H9 (cell line): ENCODE measurements at places on chromosomes 7 and 10. TPM values are rescaled to one million over a fixed set of nuclear protein-coding genes. Genes with fewer than 3 reads are reported as not detected.

The WEE2 gene
- total RNA-seq = not detected in 2 replicates

The SUN3 gene
- total RNA-seq = not detected in 2 replicates

The AKR1E2 gene
- total RNA-seq = 2.2 and 2.5 TPM in 2 replicates

The CHAT gene
- not detected in 2 replicates for total RNA-seq

The GTPBP4 gene
- total RNA-seq = 131 and 134 TPM in 2 replicates

The DNTT gene
- not detected in 2 replicates for total RNA-seq

The SNX10 gene
- total RNA-seq = 9.4 and 9.6 TPM in 2 replicates

The PGAM2 gene
- total RNA-seq = 5.6 and 8.7 TPM in 2 replicates

The C10orf67 gene
- total RNA-seq = not detected in 2 replicates

The PIP gene
- total RNA-seq = not detected in 2 replicates

The GIMAP2 gene
- not detected in 2 replicates for total RNA-seq

The CDNF gene
- 0.86 and 1.3 TPM in 2 replicates for total RNA-seq

- peaks cover 9% of the 10 kb centered on the region for H3K4me1 ChIP-seq
- no peaks in the 10 kb centered on the region for H3K27me3 ChIP-seq
- peak overlapping the region; percentile 27 for H3K27ac ChIP-seq
- peak; percentile 85 for DNase-seq
These were observed 47.6 kb upstream of the ITGB1 start for GRCh38 chr10:33005322-33006301.

DNA sequence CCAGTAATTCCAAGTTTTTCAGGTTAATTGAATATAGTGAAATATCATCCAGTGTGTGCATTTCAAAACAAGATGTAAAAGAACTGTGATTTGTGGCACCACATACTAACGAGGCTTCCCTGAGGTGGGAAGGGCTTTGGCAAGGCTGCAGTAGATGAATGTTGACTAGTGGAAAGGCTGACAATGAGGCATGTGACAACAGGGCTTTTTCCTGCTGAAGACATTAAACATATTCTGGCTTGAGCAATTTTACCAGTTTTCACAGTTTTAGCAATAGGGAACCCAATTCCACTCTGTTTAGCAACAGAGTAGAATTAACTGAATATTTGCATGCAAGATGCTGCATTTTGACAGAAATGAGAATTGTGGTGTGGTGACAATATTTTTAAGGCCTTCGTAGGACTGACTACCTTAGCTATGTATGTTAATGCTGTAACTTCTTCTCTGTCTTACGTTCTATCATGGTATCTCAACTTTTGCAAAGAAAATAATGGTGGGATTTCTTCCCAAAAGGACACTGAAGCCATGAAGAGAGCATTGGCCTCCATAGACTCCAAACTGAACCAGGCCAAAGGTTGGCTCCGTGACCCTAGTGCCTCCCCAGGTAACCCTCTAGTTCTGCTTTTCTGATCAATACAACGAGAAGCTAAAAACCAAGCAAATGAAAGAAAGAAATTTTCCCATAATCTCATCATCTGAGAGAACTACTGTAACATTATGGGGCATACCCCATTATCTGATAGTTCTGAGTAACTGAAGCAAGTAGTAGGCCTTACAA is 68.5 kb downstream of the AP3M1 start:
- H3K27ac ChIP-seq = no peak overlapping the region
- DNase-seq = no peak
- peaks cover 9% of the 10 kb centered on the region for H3K4me1 ChIP-seq
- H3K36me3 ChIP-seq = peaks cover 29% of the 10 kb centered on the region; the same call in 2 of the 3 replicates
- no peak overlapping the region for H3K4me3 ChIP-seq

GRCh38 chr7:140048138-140048537 is 14.6 kb downstream of the PARP12 start:
- no peaks in the 10 kb centered on the region; the same call in 2 of the 3 replicates for H3K36me3 ChIP-seq
- H3K4me1 ChIP-seq = no peaks in the 10 kb centered on the region
- no peak overlapping the region for H3K27ac ChIP-seq
- H3K27me3 ChIP-seq = no peaks in the 10 kb centered on the region
- H3K4me3 ChIP-seq = no peak overlapping the region

DNA sequence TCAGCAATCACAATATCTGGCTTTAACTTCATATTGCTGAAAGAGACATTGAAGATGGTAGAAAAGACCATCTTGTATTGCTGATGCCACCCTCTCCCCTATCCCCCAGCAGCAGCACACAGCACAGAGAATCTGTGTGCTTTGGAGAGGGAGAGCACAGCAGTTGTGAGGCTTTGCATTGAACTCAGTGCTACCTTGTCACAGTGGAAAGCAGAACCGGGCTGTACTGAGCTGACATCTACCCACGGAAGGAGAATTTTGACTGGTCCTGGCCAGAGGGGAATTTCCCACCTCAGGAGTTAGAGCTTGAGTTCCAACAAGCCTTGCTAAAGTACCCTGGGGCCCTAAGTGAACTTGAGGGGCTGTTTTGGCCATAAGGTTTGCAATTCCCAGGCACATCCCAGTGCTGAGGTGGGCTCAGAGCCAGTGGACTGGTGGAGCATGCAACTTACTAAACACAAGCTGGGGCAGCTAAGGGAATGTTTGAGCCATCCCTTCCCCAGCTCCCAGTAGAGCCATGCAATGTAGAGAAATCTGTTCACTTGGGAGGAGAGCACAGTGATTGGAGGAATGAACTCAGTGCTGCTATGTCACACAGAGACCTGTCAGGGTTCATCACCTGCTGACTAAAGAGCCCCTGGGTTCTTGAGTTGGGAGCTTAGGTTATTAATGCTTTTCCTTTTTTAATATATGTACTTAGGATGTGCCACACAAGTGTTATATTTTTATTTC is 62.1 kb downstream of the OR13A1 start:
- H3K4me3 ChIP-seq = no peak overlapping the region
- no peaks in the 10 kb centered on the region for H3K4me1 ChIP-seq
- no peak overlapping the region for H3K27ac ChIP-seq
- no peak for DNase-seq
- H3K36me3 ChIP-seq = peaks cover 6% of the 10 kb centered on the region; the same call in 1 of the 2 replicates

DNA sequence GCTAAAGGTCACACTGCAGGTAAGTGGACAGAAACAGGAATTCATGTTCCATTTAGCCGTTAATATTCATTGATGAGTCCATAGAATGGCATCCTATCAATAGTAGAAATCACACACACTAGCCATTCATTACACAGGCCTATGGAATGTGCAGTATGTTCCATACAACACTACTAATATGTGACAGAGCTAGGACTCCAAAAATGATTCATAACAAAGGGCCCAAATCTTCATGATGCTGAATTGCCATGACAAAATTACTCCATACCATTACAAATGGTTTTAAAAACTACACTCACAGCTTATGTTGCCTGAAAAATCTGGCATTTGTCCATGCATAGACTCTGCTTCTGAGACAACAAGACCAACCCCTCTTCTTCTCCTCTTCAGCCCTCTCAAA is 549.1 kb downstream of the XPNPEP1 start:
- H3K4me3 ChIP-seq = no peak overlapping the region

GRCh38 chr10:106958589-106959361 is 205.7 kb downstream of the SORCS1 start:
- H3K27ac ChIP-seq = no peak overlapping the region
- DNase-seq = no peak
- H3K4me1 ChIP-seq = no peaks in the 10 kb centered on the region
